Panc1 (cell line): ENCODE measurements at places on chromosomes 3 and 15. TPM values are rescaled to one million over a fixed set of nuclear protein-coding genes. Genes with fewer than 3 reads are reported as not detected.

DNA sequence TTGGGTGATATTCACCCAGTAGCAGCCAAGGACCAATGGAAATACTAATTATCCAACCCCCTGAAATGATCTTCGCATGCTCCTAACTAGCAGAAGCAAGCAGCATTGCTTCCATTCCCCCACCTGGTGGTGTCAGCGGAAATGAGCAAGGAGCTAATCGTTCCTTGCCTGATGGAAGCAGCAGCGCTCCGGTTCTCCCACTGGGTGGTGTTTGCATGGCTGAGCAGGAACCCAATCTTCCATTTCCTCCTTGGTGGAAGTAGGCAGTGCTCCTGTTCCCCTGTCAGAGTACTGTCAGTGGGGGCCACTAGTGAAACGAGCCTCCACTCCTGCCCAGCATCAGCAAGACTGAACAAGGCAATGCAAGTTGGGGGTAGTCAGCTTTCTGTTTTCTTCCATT, 311.5 kb downstream of the CACNA2D3 start:
- no peak overlapping the region for H3K27ac ChIP-seq
- no peaks in the 10 kb centered on the region for H3K36me3 ChIP-seq
- DNase-seq = no peak
- no peak overlapping the region for H3K4me3 ChIP-seq

DNA sequence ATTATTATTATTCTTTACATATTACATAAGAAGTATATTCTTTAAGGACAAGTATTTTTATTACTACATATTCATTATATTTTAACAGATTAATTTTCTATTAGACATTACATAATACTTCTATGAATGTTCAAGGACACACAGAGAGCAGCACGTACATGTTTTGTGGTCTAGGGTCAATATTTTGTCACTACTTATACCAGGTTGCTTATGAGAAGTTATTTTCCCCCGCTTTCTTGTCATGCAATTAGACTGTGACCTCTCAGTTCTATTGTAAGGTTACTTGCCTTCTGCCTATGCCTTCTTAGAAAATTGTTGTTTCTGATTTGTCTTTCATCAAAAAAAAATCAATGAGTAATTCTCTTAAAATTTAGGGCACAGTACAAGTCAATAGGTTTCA, 21.5 kb downstream of the BCHE start:
- H3K27me3 ChIP-seq = no peaks in the 10 kb centered on the region
- H3K4me3 ChIP-seq = no peak overlapping the region
- H3K4me1 ChIP-seq = no peaks in the 10 kb centered on the region
- no peak for DNase-seq

DNA sequence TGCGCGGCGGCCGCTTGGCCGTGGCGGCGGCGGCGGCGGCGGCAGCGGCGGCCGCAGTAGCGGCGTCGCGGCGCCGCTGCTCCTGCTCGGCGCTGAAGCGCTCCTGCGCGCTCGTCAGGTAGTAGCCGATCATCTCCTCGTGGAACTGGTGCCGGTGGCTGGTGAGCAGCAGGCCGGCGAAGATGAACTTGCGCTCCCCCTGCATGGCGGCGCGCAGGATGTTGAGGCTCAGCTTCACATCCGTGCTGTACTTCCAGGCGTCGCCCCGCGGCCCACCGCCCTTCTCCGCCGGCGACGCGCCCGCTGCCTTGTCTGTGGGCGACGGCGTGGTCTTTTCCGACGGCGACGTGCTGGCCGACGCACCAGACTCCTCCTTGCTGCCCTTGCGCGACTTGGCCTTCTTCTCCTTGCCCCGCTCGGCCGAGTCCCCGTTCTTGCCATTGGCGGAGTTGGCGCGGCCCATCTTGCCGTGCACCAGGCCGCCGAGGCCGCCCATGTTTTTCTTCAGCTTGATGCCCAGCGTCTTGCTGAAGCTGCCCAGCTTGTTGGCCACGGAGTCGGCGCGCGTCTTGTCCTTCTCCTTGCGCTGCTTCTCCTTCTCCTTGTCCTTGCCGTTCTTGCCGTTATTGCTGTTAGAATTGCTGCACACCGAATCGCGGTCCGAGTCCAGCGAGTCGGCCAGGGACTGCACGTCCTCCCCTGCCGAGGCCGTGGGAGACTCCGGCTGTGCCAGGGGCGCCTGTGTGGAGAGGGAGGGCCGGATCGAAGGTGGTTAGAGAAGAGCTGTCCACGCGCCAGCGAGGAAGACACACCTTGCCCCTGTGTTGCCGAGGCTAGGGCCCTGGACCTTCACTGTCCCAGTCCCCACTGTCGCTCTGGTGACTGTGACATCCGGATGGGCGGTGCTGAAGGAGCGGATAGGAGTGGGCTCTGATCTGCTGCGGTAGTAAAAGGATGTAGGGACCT, 157.6 kb downstream of the KLF13 start:
- H3K4me3 ChIP-seq = no peak overlapping the region
- no peak overlapping the region for H3K27ac ChIP-seq
- DNase-seq = no peak
- H3K27me3 ChIP-seq = no peaks in the 10 kb centered on the region; the same call in 1 of the 2 replicates
- H3K36me3 ChIP-seq = no peaks in the 10 kb centered on the region

DNA sequence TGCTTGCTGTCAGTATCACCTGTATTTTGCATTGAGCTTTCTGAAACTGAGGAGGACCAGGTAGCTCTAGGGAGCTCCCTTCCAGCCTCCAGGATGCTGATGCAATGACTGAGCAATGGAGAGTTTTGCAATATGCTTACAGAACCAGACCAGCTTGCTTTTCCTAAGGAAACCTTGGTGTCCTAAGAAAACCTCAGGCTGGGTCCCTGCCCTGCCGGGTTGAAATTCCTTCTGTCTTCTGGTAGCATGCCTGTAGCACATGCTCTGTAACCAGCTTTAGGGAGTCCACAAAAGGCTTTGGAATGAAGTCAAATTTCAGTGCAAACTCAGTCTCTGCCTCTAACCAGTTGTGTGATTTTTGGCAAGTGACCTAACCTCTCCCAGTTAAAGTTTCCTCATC, 65.8 kb upstream of the GSK3B start:
- DNase-seq = no peak
- no peaks in the 10 kb centered on the region; the same call in 1 of the 2 replicates for H3K27me3 ChIP-seq

GRCh38 chr3:3170998-3171397, 8.5 kb downstream of the CRBN start:
- no peak overlapping the region for H3K27ac ChIP-seq
- no peaks in the 10 kb centered on the region for H3K4me1 ChIP-seq
- DNase-seq = peak; percentile 13
- peaks cover 8% of the 10 kb centered on the region; the same call in 1 of the 2 replicates for H3K36me3 ChIP-seq
- no peak overlapping the region for H3K4me3 ChIP-seq

GRCh38 chr15:46343196-46343935, 708.5 kb downstream of the SQOR start:
- H3K27me3 ChIP-seq = no peaks in the 10 kb centered on the region

DNA sequence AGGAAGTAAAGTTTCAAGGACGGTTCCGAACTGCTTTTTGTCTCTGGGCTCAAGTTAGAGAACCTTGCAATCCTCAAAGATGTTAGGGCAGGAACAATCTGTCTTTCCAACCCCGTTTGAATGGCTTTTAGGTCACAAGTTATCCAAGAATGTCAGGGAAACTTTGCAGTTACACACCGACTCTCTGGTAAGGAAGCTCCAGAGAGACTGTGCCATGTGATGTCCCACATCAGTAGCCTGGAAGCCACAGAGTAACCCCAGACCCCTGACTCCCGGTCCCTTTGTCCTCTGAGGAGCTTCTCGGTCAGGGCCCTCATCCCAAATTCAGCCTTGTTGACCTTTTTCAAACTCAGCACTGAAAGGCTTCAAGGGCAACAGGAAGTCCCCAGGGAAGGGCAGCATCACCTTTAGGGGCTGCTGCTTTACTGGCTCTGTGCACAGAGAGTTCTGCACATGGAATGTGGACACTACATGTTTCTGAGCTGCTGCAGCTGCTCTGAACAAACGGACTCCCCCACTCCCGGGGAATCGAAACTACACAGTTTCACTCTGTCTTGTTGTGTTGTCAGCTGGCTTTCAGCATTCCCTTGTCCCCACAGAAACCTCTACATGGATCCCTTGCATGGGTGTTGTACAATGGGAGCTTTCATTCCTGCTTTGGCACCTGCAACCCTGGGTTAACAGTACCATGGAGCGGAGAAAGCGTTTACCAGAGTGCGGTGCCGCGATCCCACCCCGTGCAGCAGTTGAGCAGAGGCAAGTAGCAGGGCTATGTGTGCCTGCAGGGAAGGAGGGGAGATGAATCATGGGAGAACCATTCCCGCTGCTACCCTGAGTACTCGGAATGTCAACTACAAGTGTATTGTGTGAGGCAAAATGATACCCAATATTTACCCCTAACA, 408.2 kb upstream of the THBS1 start:
- H3K27me3 ChIP-seq = no peaks in the 10 kb centered on the region
- H3K4me1 ChIP-seq = no peaks in the 10 kb centered on the region
- peak overlapping the region; percentile 59 for H3K27ac ChIP-seq
- no peaks in the 10 kb centered on the region for H3K36me3 ChIP-seq

GRCh38 chr3:101068876-101069606, 75.8 kb upstream of the ABI3BP start:
- H3K4me3 ChIP-seq = no peak overlapping the region
- H3K27me3 ChIP-seq = no peaks in the 10 kb centered on the region
- H3K36me3 ChIP-seq = no peaks in the 10 kb centered on the region
- H3K4me1 ChIP-seq = no peaks in the 10 kb centered on the region

DNA sequence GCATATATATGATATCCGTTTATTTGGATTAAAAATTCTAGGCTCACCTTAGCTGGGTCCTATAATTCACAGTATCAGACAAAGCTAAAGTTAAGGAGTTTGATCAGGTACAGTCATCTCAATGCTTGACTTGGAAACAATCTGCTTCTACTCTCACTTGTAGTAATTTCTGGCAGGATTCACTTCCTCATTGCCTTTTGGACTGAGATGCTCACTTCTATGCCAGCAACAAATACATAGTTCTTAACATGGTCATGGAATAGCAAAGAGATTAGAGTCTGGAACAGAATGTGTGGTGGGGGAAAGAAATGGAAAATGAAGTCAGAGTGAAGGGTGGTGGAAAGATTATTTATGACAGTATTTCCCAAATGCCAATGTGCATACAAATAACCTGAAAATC, 693.6 kb downstream of the CADM2 start:
- H3K4me3 ChIP-seq = no peak overlapping the region
- no peak overlapping the region for H3K27ac ChIP-seq
- H3K4me1 ChIP-seq = no peaks in the 10 kb centered on the region
- no peak for DNase-seq

DNA sequence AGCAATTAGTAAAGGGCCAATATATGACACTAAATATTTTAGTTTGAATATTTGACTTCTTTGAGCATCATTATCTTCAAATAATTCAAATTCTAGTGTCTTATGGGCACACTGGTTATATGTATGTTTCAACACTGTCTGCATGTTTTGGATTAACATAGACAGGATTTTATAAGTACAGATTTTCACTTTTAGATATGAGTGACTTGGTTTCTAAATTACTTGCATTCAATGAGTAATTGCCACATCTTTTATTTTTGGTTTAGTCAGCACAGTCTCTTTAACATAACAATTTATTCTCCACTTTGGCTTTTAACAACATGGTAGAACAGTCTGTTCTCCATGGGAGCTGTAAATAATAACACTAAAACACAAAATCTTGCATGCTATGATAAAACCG, 674.8 kb downstream of the TBL1XR1 start:
- H3K36me3 ChIP-seq = no peaks in the 10 kb centered on the region; the same call in 1 of the 2 replicates
- no peak overlapping the region for H3K4me3 ChIP-seq
- H3K4me1 ChIP-seq = no peaks in the 10 kb centered on the region
- H3K27ac ChIP-seq = no peak overlapping the region

The BFSP2 gene
- total RNA-seq = 0.67 TPM

The GOLGA6L9 gene
- total RNA-seq = 5.8 TPM

The IRAK2 gene
- total RNA-seq = 25.1 TPM

The CTDSPL2 gene
- total RNA-seq = 70.6 TPM

The TJP1 gene
- total RNA-seq = 79.1 TPM
